ENCODE measurements at places on chromosomes 2 and 18.

DNA sequence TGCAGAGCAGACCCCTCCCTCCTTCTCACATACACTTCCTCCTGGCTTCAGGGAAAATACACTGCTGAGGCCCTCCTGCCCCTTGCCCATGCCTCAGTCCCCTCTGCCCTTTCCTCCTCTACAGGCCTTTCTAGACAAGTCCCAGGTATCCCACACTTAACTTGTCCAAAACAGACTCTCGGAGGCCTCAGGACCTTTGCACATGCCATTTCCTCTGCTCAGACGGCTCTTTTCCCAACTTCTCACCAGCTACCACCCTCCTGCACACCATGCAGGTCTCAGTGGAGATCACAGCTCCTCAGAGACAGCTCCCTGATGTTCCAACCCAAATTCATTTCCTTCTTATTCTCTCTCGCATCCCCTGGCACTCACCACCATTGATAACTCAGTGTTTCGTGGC, 11.7 kb downstream of the TBC1D8 start:
- no peaks in the 10 kb centered on the region for H3K27me3 ChIP-seq
- DNase-seq = no peak
- H3K36me3 ChIP-seq = no peaks in the 10 kb centered on the region
- peaks cover 3% of the 10 kb centered on the region for H3K4me1 ChIP-seq

GRCh38 chr2:237177986-237178385, 92.3 kb downstream of the COPS8 start:
- H3K27ac ChIP-seq = no peak overlapping the region
- no peaks in the 10 kb centered on the region for H3K36me3 ChIP-seq
- DNase-seq = no peak
- H3K27me3 ChIP-seq = no peaks in the 10 kb centered on the region
- H3K4me1 ChIP-seq = peaks cover 14% of the 10 kb centered on the region

DNA sequence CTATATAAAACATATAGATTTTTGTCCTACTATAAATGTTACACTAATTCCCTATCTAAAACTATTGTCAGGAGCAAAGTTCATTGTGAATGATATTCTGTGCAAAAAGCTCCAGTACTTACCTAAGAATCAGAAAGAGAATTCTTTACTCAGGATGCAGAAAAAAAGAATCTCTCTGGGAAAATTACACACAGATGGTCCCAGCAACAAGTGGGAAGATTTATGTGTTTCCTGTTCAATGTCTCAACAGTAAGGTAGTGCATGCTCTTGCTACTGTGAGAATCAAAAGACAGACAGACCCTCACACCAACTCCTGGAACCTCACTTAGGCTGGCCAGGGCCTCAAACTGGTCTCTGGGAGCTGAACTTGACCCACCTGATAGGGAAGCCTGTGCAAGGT, 11.2 kb upstream of the NAPG start:
- no peak overlapping the region for H3K4me3 ChIP-seq
- peaks cover 3% of the 10 kb centered on the region for H3K27me3 ChIP-seq
- H3K4me1 ChIP-seq = peaks cover 5% of the 10 kb centered on the region
- no peaks in the 10 kb centered on the region for H3K36me3 ChIP-seq

GRCh38 chr2:151730262-151730975, 3.9 kb downstream of the NEB start:
- no peak overlapping the region for H3K4me3 ChIP-seq
- no peaks in the 10 kb centered on the region for H3K27me3 ChIP-seq
- H3K36me3 ChIP-seq = no peaks in the 10 kb centered on the region
- H3K27ac ChIP-seq = no peak overlapping the region

GRCh38 chr18:8779251-8779650, 73.9 kb downstream of the MTCL1 start:
- DNase-seq = no peak
- peak overlapping the region; percentile 86 for H3K27ac ChIP-seq
- H3K36me3 ChIP-seq = peaks cover 54% of the 10 kb centered on the region
- no peak overlapping the region for H3K4me3 ChIP-seq

DNA sequence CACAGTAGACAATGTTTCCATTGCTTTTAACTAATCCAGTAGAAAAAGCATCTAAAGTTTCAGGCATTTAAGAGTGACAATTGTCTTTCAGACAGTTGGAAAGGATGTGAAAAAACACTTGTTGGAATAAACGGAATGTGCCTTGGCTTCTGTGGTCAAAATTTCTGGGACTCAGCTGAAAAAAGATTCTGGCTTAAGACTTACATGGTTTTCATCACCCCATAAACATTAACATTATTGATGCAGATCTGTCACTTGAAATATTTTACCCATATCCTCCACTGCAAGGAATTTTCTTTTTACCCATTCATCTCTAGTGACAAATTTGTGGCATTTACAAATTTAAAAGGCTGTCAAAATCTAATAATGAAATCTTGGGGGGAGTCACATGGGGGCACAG, 166.0 kb downstream of the SRBD1 start:
- H3K4me1 ChIP-seq = no peaks in the 10 kb centered on the region
- H3K36me3 ChIP-seq = no peaks in the 10 kb centered on the region
- H3K27me3 ChIP-seq = no peaks in the 10 kb centered on the region

- H3K27ac ChIP-seq = no peak overlapping the region
- H3K27me3 ChIP-seq = no peaks in the 10 kb centered on the region
- H3K4me1 ChIP-seq = peaks cover 31% of the 10 kb centered on the region
- H3K4me3 ChIP-seq = no peak overlapping the region
- no peak for DNase-seq
These were observed 26.2 kb upstream of the TUBB6 start for GRCh38 chr18:12281861-12282260.

DNA sequence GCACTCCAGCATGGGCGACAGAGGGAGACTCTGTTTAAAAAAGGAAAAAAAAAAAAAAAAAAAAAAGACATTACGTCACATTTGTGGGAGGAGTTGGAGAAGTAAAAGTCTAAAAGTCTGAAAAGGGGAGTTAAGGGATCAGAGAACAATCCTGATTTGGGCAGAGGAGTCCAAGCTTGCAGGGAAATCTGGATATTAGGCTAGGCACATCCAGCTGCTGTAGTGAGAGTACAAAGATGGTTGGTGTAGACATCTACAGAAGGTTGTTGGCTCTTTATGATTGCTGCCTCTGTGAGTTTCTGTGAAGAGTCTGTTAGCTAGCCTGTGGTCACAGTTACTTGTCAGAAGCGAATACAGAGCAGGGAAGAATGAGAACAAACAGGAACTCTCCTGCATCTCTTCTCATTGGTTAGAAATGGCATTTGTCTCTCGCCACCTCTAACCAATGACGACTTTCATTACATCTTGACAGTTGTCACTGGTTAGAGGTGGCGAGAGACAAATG, 3.3 kb upstream of the OSBPL6 start:
- H3K36me3 ChIP-seq = no peaks in the 10 kb centered on the region
- peak; percentile 24 for DNase-seq
- no peak overlapping the region for H3K4me3 ChIP-seq
- H3K4me1 ChIP-seq = peaks cover 1% of the 10 kb centered on the region

DNA sequence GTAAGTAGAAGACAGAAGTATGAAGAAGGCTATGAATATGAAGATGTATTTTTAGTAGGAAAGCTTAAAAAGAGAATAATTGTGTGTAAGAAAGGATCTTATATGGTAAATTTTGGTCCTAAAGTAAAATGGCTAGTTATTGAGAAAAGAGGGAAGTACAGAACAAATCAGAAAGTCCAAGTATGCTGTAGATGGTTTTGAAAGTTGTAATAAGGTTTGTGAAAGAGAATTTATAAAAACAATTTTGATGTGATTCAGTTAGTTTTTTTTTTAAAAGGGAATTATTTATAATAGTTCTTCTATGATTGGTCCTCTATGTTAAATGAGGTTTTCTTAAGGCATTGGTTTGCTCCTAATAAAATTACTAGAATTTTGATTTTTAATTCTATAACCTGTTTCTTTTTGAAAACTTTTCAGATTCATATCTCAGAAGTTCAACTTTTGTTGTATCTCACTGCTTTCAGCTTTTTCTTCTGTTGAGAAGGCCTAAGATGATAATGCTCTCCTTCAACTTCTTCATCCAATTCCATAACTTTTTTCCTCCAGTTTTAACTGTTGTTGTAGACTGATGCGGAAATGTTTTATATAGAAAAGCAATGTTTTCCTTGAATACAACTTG, 322.7 kb downstream of the NOL4 start:
- H3K4me1 ChIP-seq = no peaks in the 10 kb centered on the region
- no peak overlapping the region for H3K27ac ChIP-seq
- H3K36me3 ChIP-seq = no peaks in the 10 kb centered on the region
- no peak overlapping the region for H3K4me3 ChIP-seq
- H3K27me3 ChIP-seq = no peaks in the 10 kb centered on the region
- DNase-seq = no peak
